Activated CD4-positive, alpha-beta T cell treated with anti-CD3 and anti-CD28 coated beads for 24 hours (primary cell): ENCODE measurements at places on chromosomes 6 and 20.

DNA sequence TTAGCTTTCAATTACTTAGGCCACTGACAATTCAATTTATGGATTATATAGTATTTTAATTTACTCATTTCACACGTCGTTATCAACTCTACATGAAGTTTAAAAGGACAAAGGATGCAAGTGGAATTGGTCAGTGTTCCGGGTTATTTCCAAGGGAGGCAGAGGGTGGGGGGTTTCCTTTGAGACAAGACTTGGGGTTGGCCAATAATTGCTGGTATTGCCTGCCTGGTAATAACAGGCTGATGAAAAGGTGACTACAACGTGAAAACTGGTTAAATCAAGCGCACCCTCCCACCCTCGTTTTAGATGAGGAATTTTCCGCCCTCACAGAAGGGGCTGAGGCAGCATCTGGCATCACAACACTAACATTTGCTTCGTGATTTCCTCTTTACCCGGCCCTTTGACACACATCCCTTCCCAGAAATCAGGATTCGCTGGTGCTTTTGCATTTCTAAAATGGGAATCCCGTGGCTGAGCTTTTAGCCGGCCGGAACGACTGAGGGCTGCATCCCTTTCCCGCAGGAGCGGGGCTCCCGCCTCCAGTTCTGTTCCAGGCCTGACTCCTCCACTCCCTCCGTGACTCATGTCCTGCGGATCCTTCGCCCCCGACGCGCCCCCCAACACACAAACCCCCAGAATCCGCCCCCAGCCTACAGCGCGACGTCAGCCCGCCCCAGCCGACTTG is 999 bp upstream of the PIM1 start:
- no peak for DNase-seq

DNA sequence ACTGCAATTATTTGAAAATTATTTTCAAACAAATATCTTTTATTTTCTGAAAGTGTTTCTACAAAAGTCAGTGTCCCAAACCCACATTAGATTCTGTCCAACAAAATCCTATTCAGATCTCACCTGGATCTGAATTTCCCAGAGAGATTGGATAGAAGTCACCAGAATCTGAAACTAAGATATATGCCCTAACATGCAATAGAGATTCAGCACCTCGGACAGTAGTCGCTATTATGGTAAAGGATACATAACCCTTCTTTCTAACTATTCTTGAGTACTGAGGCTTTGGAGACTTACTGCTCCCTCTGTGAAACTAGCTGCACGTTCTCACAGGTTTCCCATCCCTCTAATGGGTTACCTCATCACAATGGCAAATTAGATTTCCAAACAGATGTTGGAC is 151.4 kb downstream of the ID4 start:
- no peak for DNase-seq

DNA sequence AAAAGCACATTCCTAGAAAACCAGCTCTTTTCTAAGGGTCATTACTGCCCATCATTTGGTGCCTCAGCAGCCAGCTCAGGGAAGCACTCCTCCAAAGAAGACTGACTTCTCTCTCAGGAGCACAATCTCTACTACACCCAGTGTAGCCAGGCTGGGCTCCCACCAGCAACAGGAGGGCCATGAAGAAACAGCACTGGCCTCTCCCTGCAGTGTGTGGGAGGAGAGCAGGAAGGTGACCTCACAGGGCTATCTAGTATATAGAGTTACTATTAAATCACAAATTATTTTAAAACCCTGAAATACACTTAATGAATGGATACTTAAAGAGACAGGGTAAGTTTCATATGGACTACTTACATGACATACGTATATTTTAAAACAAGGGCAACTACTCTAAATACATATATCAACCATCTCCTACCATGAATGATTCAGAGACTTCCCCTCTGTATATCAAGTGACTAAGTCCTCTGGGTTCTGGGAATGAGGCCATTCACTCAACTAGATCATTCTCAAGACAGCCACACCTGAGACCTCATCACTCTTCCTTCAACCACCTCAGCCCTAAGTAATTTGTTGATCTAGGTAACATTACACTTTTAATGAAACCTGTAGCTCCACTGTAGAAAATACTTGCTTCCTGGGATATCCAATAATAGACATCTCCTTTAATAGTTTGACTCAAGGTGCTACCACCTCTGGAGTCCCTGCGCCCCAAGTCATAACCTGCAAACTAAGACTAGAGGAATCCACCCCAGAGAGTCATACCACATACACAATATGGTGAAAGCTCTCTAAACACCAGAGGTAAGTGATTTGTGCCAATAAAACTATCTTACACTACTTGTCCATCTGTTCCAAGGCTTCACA is 25.2 kb downstream of the TBX18 start:
- no peak for DNase-seq

DNA sequence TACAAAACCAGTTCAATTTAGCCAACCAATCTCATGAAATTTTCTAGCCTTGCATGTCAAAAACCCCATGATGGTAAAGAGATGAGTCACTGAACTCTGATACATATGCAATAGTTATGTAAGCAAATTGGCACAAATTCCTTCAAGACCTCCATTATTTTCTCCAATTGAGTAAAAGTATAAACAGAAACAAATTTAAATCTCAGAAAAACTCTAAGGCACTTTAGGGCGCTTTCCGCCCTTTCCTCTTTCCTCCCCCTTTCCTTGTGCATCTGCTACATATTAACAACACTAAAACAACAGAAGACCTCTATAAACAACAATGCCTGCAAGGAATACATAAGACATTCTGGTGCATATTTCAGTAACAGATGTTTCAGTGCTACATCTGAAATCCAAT is 48.5 kb downstream of the KIF13A start:
- no peak for DNase-seq

- no peak for DNase-seq
Observed at GRCh38 chr20:9179193-9179802, 110.4 kb downstream of the PLCB4 start.

GRCh38 chr6:6764764-6765434 is 176.4 kb downstream of the LY86 start:
- no peak for DNase-seq

DNA sequence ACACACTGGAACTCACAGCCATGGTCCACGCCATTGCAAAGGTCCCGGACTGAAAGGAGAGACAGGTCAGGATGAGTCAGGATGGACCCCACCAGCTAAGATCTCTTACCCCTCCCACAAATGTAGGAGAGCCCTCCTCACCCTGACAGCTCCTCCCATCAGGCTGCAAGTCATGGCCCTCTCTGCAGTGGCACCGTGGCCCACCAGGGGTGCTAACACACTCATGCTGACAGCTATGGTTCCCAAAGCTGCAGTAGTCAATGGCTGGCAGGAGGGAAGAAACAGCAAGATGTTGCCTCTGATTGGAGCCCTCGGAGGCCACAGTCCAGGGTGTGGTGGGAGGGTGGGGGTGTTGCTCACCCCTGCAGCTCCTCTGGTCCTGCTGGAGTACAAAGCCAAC is 5.7 kb upstream of the RBPJL start:
- DNase-seq = no peak

GRCh38 chr20:61522498-61523090 is 270.5 kb downstream of the CDH4 start:
- no peak for DNase-seq

DNA sequence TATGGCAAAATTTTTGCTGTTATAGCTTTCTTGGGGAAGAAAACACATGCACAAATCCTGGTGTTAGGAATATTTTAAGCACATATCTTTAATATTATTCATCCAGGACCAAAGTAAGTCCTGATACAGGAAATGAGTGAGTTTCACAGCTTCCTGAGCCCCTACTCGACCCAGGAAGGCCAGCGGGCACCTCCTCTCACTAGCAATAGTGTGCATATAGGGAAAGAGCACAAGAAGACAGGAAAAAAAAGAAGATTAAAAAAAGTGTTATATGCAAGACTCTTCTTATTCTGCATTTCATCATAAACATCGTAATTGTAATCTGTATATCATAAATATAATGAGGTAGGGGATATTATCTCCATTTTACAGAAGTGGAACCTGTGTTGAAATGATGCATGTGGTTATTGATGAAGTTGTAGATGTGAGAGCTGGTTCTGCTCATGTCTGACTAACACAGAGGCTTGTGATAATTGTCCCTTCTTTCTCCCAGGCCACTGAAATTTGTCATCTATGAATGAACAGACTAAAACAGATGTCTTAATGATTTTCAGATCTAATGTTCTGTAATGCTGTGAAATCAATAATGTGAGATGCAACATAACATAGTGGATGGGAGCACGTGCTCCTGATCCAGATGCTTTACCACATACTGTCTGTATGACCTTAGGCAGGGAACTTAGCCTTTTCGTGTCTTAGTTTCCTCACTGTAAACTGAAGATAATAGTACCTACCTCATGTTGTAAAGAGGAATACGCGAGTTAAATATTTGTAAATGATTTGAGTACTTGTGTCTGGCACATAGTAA is 101.2 kb downstream of the MYO6 start:
- no peak for DNase-seq

DNA sequence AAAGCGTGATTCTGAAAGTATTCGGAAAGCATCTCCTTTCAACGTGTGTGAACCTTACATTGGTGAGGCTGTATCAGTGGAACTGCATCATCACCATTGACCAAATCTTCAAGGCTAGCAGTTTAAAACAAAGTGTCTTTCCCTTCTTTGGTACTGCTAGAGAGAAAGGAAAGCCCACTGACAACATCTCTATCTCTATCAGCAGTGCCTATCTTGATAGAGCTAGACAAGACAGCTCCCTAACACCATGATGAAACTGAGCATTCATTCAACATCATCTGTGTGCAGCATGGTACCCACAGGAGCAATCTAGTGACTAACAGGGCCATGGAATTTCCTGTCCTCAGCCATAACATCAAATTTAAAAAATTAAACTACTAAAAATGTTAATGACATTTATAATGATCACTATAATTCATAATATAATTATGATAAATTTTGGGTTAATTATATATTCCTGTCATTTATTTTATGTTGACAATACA is 31.5 kb upstream of the EDN1 start:
- no peak for DNase-seq

DNA sequence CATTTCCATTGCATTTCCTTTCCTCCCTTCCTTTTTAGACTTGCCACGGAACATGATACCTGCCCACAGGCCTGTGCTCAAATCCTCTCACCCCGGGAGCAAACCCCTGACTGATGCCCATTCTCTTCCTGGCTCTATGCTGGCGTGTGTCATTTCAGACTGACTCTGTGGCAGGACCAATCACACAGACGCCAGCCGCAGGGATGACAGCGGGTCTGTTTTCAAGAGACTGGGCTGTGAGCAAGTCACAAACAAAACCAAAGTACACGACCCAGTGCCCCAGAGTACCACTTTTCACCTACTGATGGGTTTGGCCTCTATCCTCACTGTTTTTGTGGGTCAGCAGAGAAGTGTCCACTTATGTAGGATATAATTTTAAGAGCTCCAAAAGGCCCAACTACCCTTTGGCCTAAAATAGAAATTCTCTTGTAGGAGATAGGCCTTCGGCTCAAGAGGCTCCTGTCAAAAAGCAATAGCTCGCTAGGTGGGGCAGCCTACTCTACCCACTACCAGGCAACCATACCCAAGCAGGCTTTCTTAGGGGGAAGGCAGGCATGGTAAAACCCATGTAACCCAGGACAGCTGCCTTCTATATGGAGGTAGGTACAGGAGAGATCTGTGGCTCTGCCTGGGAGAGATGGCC is 215.7 kb downstream of the CDC5L start:
- DNase-seq = no peak

DNA sequence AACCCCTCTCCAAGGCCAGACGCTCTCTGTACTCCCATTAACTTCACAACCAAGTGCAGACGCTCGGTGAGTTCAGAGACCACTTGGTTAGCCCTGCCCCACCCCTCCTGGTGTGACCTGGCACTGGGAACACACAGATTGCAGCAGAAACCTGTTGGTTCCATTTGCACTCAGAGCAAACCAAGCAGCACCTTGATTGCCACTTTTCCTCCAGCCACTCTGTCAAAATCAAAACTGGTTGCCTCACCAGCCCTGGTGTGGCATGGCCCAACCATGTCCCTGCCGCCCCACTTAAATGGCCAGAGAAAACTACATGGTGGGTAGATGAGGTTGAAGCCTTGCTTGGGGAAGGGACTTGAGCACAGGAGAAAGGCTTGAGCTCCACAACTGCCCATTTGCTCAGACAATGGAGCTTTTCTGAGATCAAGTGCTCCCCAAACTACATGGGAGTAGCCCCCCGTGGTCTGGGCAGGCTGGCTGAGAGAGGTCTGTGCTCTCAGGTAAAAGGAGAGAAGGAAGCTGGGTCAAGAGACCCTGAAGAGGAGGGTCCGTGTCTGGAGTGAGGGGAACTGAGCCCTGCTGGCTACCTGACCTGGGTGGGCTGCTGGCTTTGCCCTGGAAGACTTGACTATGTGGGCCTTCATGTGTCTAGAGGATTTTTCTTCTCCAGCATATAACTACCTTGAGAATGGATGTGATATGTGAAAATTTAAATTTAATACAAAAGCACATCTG is 43.4 kb downstream of the PLCG1 start:
- DNase-seq = no peak

DNA sequence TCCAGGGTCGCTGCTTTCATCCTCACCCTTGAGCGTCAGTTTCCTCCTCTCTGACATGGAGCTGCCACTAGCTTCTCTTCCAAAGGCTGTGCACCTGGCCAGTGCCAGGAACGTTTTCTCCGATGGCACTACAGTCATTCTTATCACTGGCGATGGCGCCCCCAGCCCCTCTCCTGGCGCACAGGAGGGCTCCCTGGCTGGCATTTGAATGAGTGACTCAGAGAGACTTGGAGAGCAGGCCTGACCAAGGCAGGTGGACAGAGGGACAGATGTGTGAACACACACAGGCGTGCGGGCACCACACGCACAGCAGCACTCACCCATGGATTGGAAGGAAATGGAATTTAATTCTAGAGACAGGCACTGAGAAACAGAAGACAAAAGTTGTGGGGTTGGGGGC is 77.6 kb downstream of the SRC start:
- DNase-seq = no peak

GRCh38 chr6:104788400-104788799 is 71.3 kb downstream of the HACE1 start:
- DNase-seq = no peak

GRCh38 chr20:48682529-48683363 is 145.1 kb downstream of the PREX1 start:
- DNase-seq = no peak

- DNase-seq = no peak
Observed at GRCh38 chr6:108250240-108250866, 10.5 kb downstream of the SNX3 start.

GRCh38 chr6:29745386-29745785 is 22.2 kb downstream of the HLA-F start:
- DNase-seq = no peak

- no peak for DNase-seq
Observed at GRCh38 chr6:26175033-26175427, 87.8 kb downstream of the HFE start.

- no peak for DNase-seq
Observed at GRCh38 chr6:109944448-109944847, 33.7 kb upstream of the GPR6 start.
